Progenitor cell of endocrine pancreas (in vitro differentiated cells): ENCODE measurements at places on chromosomes 4 and X. TPM values are rescaled to one million over a fixed set of nuclear protein-coding genes. Genes with fewer than 3 reads are reported as not detected.

DNA sequence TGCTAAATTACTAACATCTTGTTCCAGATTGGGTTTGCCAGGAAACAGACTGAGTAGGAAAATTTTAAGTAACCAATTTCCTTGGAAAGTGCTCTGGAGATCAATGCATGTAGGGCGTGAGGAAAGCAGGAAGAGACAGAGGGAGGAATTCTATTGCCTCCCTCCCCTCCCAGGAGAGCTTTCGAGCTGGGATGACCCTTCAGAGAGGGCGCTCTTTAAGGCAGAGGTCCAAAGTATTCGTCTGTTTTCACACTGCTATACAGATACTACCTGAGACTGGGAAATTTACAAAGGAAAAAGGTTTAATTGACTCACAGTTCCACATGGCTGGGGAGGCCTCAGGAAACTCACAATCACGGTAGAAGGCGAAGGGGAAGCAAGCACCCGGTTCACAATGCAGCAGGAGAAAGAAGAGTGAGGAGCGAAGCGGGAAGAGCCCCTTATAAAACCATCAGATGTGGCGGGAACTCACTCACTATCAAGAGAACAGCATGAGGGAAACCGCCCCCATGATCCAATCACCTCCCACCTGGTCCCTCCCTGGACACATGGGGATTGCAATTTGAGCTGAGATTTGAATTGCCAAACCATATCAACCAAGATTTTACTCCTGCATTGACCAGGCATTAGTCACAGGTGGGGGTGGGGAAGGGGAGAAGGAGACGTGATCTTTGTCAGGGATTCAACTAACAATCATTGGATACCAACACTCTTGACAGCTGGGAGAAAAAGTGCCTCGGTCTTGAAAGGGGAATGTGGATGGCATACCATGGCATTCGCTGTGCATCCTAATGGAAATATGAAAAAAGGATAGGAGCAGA, 63.8 kb downstream of the SLITRK2 start:
- no peak for DNase-seq

DNA sequence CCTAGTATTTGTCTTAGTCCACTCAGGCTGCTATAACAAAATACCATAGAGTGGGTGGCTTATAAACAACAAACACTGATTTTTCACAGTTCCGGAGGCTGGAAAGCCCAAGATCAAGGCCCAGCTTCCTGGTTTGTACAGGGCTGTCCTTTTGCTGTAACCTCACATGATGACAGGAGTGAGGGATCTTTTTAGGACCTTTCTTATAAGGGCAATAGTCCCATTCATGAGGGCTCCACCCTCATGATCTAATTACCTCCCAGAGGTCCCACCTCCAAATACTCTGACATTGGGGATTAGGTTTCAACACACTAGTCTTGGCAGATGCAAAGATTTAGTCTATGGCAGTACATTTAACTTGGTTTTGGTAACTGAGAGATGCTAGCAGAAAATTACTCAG, 20.9 kb downstream of the GPAT3 start:
- no peak for DNase-seq

DNA sequence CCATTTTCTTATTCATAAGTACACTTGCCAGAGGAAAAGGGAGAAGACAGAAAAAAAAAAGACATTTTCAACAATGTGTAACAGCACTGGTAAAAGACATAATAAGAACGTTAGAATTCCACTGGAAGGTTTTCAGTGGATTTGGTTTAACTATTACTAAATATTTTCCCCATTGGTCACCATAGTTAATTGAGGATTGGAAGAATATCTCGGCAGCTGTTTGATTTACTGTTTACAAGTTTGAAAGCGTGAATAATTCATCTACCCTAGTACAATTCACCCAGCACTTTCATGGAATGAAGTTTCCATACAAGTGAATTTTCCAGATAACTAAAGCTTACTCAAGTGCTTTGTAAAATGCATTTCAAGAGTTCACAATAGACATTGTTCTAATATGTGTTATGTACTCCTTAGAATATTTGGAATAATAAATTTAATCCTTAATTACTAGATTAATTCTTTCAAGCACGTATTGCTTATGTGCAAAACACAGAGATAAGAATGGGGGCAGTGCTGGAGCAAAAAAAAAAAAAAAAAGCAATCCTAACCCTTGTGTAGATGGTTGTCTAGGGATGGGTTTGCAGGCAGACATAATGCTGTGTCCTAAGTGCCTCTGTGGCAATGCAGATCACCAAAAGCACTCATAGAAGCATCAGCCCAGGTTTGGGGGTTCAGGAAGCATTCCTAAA, 57.1 kb downstream of the ENPEP start:
- DNase-seq, result no peak

The CCNG2 gene
- 84.0 and 89.5 TPM in 2 replicates for total RNA-seq

DNA sequence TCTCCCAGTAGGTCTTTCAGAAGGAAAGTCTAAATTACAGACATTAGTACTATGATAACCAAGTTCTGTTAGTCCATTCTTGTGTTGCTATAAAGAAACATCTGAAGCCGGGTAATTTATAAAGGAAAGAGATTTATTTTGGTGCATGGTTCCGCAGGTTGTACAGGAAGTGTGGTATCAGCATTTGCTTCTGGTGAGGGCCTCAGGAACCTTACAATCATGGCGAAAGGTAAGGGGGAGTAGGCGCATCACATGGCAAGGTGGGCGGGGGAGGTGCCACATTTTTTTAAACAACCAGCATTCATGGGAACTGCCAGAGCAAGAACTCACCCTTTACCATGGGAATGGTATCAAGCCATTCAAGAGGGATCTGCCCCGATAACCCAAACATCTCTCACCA, 26.2 kb upstream of the USP46 start:
- no peak for DNase-seq

DNA sequence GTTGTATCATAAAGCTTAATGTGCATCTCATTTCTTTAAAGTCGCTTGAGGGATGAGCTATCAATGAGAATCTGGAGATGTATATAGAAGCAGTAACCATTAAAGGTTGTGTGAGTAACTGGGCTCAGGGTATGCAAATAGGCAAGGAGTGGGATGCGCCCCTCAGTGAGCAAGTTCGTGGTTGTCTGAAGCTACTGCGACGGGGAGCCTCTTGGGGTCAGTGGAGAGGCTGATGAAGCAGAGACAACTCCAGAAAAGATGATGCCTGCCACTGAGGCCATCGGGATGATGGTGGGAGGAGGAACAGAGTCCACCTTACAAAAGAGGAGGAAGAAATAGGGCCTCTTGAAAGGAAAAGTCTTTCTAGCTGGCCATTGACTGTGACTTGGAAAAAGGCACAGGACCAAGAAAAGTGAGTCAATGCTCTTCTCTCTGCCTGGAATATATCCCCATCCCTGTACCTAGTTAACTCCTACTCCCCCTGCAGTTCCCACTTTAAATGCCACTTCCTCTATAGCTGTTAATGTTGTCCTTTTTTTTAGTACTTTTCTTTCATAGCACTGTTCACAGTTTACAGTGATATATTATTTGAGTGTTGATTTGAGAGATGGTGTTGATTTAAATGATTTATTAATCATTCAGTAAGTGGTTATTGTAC, 51.4 kb upstream of the LSM6 start:
- no peak for DNase-seq
